ENCODE measurements at places on chromosomes 4 and X. TPM values are rescaled to one million over a fixed set of nuclear protein-coding genes. Genes with fewer than 3 reads are reported as not detected.

The PCDH10 gene
- 0.01 TPM for polyA plus RNA-seq

The IL21 gene
- polyA plus RNA-seq: 1.1 TPM

The ELOVL6 gene
- 4.2 TPM for polyA plus RNA-seq

The GALNTL6 gene
- 0.01 TPM for polyA plus RNA-seq

The PRDM5 gene
- 3.0 TPM for polyA plus RNA-seq

The MID1 gene
- polyA plus RNA-seq: 4.3 TPM

The LYAR gene
- 3.8 TPM for polyA plus RNA-seq

The MAGEA1 gene
- not detected for polyA plus RNA-seq

The SLC16A2 gene
- 2.9 TPM for polyA plus RNA-seq

The RLIM gene
- polyA plus RNA-seq: 9.2 TPM

The CFI gene
- polyA plus RNA-seq: 21.4 TPM

The SLC49A3 gene
- polyA plus RNA-seq: 14.6 TPM

The PARM1 gene
- 16.0 TPM for polyA plus RNA-seq

The ITIH6 gene
- polyA plus RNA-seq: not detected

The CFP gene
- polyA plus RNA-seq: 1.5 TPM

The GAGE12H gene
- polyA plus RNA-seq: not detected

The ITGB1BP2 gene
- 0.58 TPM for polyA plus RNA-seq

The SMIM10 gene
- polyA plus RNA-seq: 29.8 TPM

The PAGE5 gene
- polyA plus RNA-seq: not detected

The STK26 gene
- 2.0 TPM for polyA plus RNA-seq

The ARHGAP36 gene
- not detected for polyA plus RNA-seq

All from adipose tissue (tissue), 3 donors.